ENCODE measurements at places on chromosomes 13 and 19. TPM values are rescaled to one million over a fixed set of nuclear protein-coding genes. Genes with fewer than 3 reads are reported as not detected.

PTH2 gene
- total RNA-seq: not detected

KLK14 gene
- total RNA-seq: 0.91 TPM

CC2D1A gene
- 34.7 TPM for total RNA-seq

C19orf18 gene
- total RNA-seq: 0.91 TPM

EDDM13 gene
- total RNA-seq: 1.7 TPM

ZNF837 gene
- 2.9 TPM for total RNA-seq

OR4F17 gene
- total RNA-seq: not detected

ATG4D gene
- total RNA-seq: 50.4 TPM

WDR88 gene
- not detected for total RNA-seq

GPR42 gene
- total RNA-seq: not detected

DNA sequence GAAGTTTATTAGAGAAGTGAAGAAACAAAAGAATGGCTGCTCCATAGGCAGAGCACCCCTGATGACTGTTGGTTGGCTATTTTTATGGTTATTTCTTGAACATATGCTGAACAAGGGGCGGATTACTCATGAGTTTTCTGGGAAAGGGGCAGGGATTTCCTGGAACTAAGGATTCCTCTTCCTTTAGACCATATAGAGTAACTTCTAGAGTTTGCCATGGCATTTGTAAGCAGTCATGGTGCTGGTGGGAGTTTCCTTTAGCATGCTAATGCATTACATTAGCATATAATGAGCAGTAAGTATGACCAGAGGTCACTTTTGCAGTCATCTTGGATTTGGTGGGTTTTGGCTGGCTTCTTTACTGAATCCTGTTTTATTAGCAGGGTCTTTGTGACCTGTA is 38.7 kb upstream of the PCDH8 start:
- H3K36me3 ChIP-seq: no peaks in the 10 kb centered on the region
- no peak overlapping the region for H3K4me3 ChIP-seq
- no peaks in the 10 kb centered on the region for H3K4me1 ChIP-seq
- H3K27ac ChIP-seq: no peak overlapping the region

GRCh38 chr19:35872180-35872579 is 3.8 kb downstream of the APLP1 start:
- peaks cover 27% of the 10 kb centered on the region for H3K27me3 ChIP-seq
- no peak overlapping the region for H3K27ac ChIP-seq
- H3K36me3 ChIP-seq: no peaks in the 10 kb centered on the region
- H3K4me1 ChIP-seq: peaks cover 13% of the 10 kb centered on the region
- DNase-seq: no peak
- H3K4me3 ChIP-seq: no peak overlapping the region

GRCh38 chr13:29810145-29810742 is 40.2 kb downstream of the UBL3 start:
- H3K36me3 ChIP-seq: peaks cover 4% of the 10 kb centered on the region
- no peak overlapping the region for H3K4me3 ChIP-seq
- no peaks in the 10 kb centered on the region for H3K27me3 ChIP-seq

GRCh38 chr13:45482571-45483173 is 17.9 kb downstream of the COG3 start:
- no peak for DNase-seq
- H3K36me3 ChIP-seq: peaks cover 36% of the 10 kb centered on the region
- H3K27ac ChIP-seq: no peak overlapping the region
- no peaks in the 10 kb centered on the region for H3K27me3 ChIP-seq

DNA sequence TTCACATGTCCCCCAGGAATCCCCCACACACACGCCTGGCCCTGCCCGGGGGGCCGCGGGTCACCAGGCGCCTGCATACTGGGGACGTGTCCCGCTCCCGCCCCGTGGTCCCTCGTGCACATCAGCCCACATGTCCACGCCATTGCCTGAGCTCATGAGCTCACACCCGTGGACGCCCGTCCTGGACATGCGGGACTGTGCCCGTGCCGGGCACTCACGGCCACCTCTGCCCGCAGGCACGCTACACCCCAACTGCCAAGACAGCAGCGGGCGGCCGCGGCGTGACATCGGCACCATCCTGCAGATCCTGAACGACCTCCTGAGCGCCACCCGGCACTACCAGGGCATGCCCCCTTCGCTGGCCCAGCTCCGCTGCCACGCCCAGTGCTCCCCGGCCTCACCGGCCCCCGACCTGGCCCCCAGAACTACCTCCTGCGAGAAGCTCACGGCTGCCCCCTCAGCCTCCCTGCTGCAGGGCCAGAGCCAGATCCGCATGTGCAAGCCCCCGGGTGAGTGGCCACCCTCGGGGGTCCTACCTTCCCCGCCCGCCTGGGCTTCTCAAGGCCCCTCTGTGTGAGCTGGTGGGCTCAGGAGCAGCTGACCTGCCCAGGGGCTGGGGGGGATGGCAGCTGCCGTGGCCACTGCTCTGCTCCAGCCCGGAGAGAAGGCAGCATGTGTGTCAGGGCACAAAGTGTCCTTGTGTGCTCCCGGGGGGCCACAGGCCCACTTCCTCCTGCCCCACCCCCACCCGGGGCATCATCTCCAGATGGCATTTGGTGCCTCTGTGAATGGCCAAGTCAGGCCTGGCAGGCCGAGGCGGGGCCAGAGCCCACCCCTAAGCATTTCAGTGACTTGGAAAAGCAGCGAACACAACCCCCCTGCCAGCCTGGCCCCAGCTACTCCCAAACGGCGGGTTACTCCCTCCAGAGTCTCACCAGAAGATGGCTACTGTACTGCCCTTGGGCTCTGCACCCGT is 7.1 kb downstream of the MIDN start:
- H3K27ac ChIP-seq: peak overlapping the region; percentile 61
- no peak for DNase-seq
- H3K36me3 ChIP-seq: peaks cover 18% of the 10 kb centered on the region
- H3K4me3 ChIP-seq: peak overlapping the region; percentile 28

DNA sequence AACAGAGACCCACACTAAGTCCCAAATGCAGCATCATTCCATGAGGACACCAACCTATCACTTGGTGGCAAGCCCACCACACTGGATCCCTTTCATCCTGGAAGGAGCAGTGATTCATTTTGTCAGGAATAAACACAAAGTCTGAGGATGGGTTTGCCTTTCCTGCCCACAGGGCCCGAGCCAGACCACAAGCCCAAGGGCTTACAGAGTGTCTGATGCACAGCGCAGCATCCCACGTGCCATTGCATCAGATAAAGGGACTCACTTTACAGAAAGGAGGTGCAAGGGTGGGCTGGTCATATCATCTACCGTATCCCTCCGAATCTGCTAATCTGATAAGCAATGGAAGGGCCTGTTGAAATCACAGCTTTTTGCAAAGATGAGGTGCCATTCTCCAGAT is 12.2 kb upstream of the KCTD15 start:
- H3K27me3 ChIP-seq: peaks cover 22% of the 10 kb centered on the region
- H3K36me3 ChIP-seq: no peaks in the 10 kb centered on the region
- peaks cover 11% of the 10 kb centered on the region for H3K4me1 ChIP-seq
- DNase-seq: no peak

- H3K27me3 ChIP-seq: peaks cover 10% of the 10 kb centered on the region
- DNase-seq: no peak
- H3K4me3 ChIP-seq: no peak overlapping the region
- no peaks in the 10 kb centered on the region for H3K36me3 ChIP-seq
- no peak overlapping the region for H3K27ac ChIP-seq
These were observed 109.6 kb upstream of the CACNA1A start for GRCh38 chr19:13615890-13616289.

- no peaks in the 10 kb centered on the region for H3K4me1 ChIP-seq
- H3K36me3 ChIP-seq: no peaks in the 10 kb centered on the region
- H3K27me3 ChIP-seq: peaks cover 34% of the 10 kb centered on the region
- H3K4me3 ChIP-seq: no peak overlapping the region
- no peak for DNase-seq
- no peak overlapping the region for H3K27ac ChIP-seq
These were observed 52.9 kb upstream of the GPR12 start for GRCh38 chr13:26813321-26813979.

DNA sequence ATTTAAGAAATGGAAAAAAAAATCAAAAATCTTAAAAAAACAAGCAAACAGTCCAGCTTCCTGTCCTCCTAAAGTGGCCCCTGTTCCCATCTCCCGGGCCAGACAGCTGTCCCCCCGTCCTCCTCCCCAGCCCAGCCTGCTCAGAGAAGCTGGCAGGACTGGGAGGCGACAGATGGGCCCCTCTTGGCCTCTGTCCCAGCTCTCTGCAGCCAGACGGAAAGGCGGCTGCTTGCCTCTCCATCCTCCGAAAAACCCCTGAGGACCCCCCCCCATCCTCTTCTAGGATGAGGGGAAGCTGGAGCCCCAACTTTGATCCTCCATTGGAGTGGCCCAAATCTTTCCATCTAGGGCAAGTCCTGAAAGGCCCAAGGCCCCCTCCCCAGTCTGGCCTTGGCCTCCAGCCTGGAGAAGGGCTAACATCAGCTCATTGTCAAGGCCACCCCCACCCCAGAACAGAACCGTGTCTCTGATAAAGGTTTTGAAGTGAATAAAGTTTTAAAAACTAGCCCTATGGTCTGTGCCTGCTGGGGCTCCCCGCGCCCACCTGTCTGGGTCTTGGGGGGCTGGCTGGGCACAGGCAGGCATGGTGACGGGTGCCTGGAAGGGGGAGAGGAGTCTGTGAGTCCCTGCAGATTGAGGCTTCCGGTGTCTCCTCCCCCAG is 3.8 kb downstream of the GADD45GIP1 start:
- peak overlapping the region; percentile 85 for H3K27ac ChIP-seq
- peaks cover 21% of the 10 kb centered on the region for H3K4me1 ChIP-seq
- no peaks in the 10 kb centered on the region for H3K27me3 ChIP-seq
- peaks cover 21% of the 10 kb centered on the region for H3K36me3 ChIP-seq
- no peak for DNase-seq

- H3K27me3 ChIP-seq: peaks cover 1% of the 10 kb centered on the region
- no peak overlapping the region for H3K4me3 ChIP-seq
- H3K27ac ChIP-seq: peak overlapping the region; percentile 16
- DNase-seq: no peak
These were observed 78.0 kb downstream of the ATP11A start for GRCh38 chr13:112767506-112768471.

DNA sequence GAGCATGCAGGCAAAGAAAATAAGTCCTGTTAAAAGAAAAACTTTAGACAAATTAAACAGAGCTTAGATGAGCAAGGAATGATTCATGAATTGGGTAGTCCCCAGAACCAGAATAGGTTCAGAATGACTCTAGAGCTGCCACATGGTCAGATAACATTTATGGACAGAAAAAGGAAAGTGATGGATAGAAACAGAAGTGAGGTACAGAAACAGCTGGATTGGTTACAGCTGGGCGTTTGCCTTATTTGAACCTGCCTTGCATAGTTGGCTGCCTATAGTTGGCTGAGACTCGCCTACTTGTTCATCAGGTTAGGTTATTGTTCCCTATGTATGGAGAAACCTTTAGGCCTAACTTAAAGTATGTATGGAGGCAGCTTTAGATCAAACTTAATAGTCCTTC is 35.4 kb downstream of the WDFY2 start:
- H3K4me3 ChIP-seq: no peak overlapping the region
- H3K27me3 ChIP-seq: no peaks in the 10 kb centered on the region
- H3K27ac ChIP-seq: no peak overlapping the region
- DNase-seq: no peak

- H3K4me3 ChIP-seq: no peak overlapping the region
- DNase-seq: peak; percentile 64
- H3K27ac ChIP-seq: no peak overlapping the region
- H3K36me3 ChIP-seq: no peaks in the 10 kb centered on the region
- H3K27me3 ChIP-seq: peaks cover 6% of the 10 kb centered on the region
These were observed 4.9 kb upstream of the NWD1 start for GRCh38 chr19:16714702-16715287.

GRCh38 chr13:44895264-44895952 is 93.9 kb downstream of the NUFIP1 start:
- H3K4me1 ChIP-seq: no peaks in the 10 kb centered on the region
- no peak for DNase-seq
- peaks cover 5% of the 10 kb centered on the region for H3K27me3 ChIP-seq
- no peaks in the 10 kb centered on the region for H3K36me3 ChIP-seq
- no peak overlapping the region for H3K4me3 ChIP-seq

DNA sequence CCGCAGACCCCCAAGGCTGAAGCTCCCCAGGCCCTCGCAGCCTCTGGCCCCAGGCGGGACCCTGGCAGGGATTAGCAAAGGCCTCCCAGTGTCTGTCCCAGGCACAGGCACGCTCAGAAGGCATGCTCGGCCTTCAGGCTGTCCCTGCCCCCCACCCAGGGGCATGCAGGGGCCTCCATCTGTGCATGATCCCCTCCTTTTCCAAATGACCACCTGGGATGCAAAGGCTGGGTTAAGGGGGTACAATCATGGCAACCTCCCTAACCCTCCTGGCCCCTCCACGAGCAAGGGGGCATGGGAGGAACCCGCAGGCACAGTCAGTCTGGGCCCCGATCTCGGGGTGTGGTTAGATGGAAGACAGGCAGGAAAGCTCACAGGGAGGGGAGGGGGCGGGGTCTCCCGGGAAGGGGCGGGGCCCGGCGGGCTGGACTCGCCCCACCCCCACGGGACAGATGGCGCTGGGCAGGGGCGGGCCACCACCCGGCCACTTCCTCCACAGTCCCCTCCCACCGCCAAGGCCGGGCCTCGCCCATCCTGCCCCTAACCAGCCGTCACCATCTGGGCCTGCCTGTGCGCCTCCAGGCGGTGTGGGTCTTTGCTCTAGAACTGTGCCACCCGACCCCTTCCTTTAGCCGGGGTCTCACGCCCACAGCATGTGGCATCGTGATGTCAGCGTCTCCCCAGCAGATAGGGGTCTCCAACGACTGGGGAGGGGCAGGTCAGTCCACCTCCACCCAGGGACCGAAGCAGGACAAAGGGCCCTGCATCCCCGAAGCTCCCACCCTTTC is 7.0 kb upstream of the REXO1 start:
- peak overlapping the region; percentile 96 for H3K27ac ChIP-seq
- no peaks in the 10 kb centered on the region for H3K36me3 ChIP-seq
- peak overlapping the region; percentile 87 for H3K4me3 ChIP-seq
- peaks cover 24% of the 10 kb centered on the region for H3K4me1 ChIP-seq
- DNase-seq: peak; percentile 91

DNA sequence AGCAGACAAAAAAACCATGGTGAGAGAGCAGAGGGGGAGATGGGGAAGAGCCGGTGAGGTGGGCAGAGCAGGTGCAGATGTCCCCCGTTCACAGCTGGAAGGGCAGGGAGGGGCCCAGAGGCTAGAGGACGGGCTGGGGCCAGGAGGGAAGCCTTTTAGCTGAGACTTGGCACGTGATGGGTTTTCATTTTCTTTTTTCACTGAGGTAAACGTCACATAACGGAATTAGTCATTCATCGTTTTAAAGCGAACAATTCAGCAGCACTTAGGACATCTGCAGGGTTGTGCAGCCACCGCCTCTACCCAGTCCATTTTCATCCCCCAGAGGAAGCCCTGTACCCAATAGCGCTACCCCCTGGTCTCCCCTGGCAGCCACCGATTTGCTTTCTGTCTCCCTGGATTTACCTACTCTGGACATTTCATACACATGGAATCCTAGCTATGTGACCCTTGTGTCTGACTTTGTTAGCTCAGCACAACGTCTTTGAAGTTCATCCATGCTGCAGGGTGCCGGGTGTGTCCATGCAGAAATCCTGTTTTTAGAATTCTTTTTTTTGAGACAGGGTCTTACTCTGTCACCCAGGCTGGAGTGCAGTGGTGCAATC is 16.0 kb upstream of the EMC10 start:
- H3K4me3 ChIP-seq: no peak overlapping the region
- no peak for DNase-seq
- no peak overlapping the region for H3K27ac ChIP-seq
- H3K36me3 ChIP-seq: no peaks in the 10 kb centered on the region

Measured in activated naive CD8-positive, alpha-beta T cell treated with anti-CD3 and anti-CD28 coated beads, Interleukin-2, amount 10 ng/mL, durations not matched to agents 7 days and 5 days (primary cell).